ENCODE measurements at places on chromosomes 11 and 22.

DNA sequence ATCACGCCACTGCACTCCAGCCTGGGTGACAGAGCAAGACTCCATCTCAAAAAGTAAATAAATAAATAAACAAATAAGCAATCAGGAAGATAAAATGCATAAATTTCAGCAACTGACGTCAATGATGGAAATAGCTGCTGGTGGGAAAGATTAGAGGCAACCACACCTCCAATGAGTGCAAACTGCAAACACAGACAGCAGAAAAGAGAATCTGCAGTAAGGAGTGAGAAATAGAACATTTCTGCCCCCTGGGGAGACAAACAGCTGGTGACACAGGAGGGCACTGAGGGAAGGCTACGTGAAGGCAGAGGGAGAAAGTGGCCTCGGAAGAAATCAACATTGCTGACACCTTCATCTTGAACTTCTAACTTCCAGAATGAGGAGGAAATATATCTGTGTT, 6.5 kb downstream of the PI4KA start:
- no peak for DNase-seq

DNA sequence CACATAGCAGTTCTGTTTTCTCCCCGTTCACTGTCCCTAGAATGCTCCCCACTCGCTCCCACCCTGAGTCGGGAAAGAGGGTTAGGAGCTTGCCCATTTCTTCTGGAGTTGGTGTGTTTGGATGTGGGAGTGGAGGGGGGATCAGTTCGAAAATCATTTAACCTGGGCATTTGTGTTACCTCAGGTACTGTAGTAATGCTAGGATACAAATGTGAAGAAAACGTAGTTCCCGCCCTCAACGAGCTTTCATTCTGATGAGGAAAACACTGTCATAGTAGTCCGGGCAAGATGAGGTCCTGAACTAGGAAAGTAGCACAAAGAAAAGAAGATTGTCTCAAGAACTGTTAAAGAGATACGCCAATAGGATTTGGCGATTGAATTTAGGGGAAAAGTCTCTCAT, 539 bp downstream of the SDHD start:
- DNase-seq: no peak

DNA sequence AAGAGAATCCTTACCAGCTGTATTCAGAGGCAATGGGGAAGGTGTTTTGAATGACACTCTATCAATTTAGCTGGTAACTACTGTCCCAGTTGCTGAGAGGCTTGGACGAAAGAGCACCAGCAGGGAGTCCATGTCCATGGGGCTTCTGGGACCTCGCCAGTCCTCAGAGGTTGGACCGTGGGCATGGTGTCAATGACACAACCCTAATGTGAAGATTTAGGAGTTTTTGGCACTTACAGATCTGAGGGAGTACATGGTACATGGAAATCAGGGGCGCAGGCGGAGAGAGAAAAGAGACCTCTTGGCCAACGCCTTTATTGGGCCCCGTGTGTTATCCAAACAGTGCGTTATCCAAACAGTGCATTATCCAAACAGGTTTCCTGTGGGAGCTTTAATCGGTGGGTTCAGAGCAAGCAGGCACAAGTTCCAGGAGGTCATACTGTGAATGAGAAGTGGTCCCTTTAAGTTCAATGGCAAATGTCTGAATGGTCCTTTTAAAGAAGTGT, 169.1 kb upstream of the B3GAT1 start:
- no peak for DNase-seq

DNA sequence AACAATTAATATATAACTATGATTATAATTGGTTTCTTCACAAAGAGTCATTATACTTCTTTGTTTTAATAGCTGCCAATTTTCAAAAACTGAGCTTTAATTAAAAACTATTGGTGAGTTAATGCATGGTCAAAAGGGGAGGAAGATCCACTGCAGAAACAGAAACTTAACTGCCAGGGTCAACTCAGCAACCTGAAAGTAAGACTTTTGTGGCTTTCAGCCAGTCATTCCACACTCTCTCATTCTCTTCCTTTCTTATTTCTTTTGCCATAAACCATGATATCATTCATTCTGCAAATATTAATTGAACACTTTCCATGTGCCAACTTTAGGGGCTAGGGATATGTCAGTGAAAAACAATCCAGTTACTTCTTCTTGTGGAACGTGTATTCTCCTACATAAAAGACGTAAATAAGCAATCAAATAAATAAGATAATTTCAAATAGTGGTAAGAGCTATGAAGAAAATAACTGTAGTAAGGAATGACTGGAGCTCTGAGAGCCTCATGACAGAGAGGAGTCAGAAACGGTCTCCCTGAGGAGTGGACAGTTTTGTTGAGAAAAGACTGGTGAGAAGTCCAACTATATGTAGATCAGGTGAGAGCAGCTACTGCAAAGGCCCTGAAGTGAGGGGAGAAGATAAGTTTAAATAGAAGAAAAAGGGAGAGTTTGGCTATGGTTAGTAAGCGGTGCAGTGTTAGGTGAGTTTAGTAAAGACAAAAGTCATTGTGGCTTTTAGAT, 130.5 kb downstream of the GRIA4 start:
- DNase-seq: no peak

- DNase-seq: peak; percentile 88
These were observed 7.2 kb downstream of the CRELD2 start for GRCh38 chr22:49925525-49926128.

DNA sequence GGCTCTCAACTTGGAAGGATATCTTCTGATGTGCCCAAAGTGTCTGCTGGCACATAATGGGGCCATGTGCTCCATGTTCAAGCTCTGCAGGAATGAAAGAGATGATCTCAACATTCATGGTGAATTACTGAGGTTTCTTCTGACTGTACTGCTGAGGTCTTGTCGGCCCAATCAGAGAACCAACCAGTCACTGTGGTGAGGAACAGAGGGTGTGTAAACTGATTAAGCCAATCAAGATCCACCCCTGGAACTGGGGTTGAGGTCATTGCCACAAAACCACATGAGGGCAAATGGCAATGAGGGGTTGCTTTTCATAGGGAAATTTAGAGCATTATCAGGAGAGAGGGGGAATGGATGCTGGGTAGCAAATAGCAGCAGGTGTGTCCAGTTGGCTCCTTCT, 152.3 kb upstream of the RAG2 start:
- DNase-seq: peak; percentile 50

DNA sequence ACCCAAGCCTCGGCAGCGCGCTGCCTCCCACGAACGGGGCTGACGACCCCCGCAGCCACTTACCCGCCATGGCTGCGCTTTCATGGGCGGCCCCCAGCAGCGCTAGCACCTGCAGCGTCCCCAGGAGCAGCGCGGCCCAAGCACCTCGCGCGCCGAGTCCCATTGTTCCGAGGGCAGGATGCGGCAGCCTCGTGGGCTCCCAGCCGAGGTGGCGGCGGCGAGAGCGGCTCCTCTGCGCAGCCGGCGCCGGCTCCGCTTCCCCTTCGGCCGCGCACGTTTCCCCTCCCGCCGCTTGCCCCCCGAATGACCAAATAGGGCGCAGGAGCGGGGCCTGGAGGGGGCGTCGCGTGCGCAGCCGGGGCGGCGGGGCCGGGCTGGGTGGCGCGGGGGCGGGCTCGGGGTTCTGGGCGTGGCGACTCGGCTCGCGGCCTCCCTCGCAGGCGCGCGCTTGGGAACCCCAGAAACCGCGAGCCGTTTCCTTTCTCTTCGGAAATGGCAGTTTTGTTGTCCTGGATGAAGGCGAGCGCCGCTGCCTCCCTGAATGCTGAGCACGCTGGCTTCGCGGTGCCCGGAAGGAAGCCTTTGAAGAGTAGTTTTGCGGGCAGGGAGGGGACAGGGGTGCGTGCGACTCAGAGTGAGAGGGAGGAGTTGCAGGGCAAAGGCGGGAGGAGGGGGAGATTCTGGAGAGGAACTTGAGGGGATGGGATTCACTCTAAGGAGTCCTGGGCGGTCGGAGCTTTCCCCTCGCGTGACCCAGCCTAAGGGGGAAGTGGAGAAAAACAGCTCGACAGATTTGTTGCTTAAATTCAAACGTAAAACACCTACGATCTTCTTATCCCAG, at the start of gene TMEM123:
Gene TMEM123, minus strand, starts transcription at position 305 of the 841 bp plus-strand sequence. Its CDS starts 142 bp downstream, at position 163.
- peak; percentile 96 for DNase-seq

DNA sequence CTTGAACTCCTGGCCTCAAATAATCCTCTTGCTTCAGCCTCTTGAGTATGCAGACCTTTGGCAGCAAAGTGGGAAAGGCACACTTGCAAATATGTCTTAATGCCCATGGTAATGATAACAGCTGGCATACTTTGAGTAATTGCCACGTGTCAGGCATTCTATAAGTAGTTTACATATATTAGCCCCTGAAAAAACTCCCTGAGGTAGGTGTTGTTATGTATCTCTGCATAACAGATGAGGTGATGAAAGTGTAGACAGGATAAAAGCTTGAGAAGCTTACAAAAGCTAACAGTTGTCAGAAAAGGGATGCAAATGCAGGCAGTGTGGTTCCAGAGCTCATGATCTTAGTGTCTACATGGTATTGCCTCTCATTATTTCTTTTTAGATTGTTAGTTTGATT, 291.1 kb upstream of the C11orf87 start:
- DNase-seq: no peak

DNA sequence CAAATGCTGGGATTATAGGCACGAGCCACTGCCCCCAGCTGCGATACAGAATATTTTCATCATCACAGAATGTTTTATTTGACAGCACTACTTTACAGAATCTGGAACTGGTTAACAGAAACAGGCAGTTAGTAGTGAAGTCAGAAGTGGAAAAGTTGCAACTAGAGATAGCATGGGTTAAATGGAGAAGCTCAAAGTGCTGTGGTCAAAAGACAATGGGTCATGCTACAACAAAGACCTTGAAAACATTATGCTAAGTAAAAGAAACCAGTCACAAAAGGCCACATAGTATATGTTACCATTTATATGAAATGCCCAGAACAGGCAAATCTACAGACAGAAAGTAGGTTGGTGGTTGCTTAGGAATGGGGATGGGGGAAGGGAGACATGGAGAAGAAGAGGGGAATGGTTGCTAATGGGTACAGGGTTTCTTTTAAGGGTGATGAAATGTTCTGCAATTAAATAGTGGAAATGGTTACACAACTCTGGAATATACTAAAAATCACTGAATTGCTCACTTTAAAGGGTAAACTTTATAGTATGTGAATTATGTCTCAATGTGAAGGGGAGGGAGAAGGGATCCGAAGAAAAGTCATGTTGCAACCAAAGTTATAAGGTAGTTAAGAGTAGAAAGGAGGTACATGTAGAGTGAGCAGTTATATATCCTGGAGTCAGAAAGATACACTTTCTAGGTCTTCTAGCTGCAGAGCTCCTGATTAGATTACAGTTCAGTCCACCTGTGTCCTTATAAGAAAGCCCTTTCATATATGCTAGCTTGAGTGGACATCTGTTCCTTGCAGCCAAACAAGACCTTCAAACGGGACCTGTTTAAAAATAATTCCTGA, 46.3 kb upstream of the RAPSN start:
- no peak for DNase-seq

DNA sequence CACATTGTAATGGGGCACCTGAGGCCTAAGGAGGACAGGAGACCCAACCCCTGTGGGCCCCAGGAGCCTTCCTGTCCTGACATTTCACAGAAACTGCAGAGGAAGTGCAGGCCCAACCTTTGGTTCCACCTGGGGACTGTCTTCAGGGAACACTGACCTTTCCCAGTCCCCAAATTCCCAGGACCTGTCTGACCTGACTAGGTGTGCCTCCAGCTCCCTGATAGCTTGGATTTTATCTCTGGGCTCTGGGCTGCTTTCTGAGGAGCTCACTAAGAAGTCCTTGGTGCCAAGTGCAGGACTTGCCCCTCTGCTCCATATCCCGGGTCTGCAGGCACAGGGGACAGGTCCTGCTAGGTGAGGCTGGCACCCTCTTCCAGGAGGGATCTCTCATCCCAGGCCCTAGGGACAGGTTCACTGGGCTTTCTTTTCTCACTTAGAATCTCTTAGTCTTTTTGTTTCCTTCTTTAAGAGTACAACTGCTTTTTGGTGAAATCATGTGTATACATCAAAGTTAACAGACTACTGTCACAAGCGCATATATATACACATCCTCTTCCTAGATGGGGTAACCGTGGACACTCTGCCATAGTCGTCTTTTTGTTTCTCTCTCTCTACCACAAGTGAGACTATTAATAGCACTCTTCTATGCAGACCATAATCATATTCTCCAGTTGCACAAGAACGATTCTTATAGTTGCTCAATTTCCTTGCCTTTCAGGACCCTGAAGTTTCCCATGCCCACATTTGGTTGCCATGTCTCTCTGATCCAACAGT, 72.0 kb upstream of the IGLL5 start:
- no peak for DNase-seq

All from Jurkat, Clone E6-1 (cell line).